ENCODE measurements at places on chromosomes 12 and 14. TPM values are rescaled to one million over a fixed set of nuclear protein-coding genes. Genes with fewer than 3 reads are reported as not detected.
A peak's percentile ranks its signal among the peaks of the same experiment; 100 is the strongest.

The FAM181A gene
- not detected for total RNA-seq

- DNase-seq = no peak
Measured at GRCh38 chr12:49208146-49208545, 19.3 kb upstream of the TUBA1A start.

The TCL1B gene
- not detected for total RNA-seq

GRCh38 chr14:92487513-92488133 is 26.0 kb upstream of the RIN3 start:
- DNase-seq = no peak

DNA sequence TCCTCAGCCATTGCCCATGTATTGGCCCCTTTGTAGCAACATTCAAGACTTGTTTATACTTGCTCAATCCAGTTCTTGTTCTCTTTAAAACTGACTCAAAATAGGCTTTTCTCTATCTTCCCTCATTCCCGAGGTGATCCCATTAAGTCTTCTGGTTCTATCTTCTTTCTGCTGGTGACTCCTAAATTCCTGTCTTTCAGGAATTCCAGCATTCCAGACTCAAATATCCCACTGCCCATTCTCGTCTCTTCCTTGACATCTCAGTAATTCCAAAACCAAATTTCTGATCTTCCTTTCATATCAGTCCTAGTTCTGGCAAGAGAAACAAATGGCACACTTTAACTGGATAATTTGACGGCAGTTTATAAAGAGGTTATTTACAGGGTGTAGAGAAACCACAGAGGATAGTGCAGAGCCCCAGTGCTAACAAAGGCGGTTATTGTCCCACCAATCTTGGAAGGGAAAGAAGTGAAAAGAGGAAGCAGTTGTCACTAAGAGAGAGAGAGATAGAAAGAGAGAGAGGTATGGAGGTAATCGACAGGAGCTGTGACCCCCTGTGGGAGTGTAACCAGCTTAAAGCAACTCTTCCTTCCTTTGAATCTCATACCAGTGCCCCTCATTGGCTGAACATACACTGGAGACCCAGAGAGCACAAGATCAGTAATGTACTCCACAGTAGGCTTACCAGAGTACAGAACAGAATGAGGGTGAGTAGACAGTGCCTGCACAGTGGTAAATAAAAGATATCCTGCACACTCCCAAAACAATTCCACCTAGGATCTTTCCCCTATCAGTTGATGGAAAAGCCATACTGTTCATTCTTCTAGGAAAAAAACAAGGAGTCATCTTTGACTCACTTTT is 177.6 kb upstream of the LMNTD1 start:
- DNase-seq = no peak

The SVOP gene
- not detected for total RNA-seq

The REP15 gene
- total RNA-seq = 0.61 TPM

GRCh38 chr14:57834001-57834598 is 31.8 kb downstream of the SLC35F4 start:
- no peak for DNase-seq

GRCh38 chr12:110935588-110935987 is 15.2 kb upstream of the MYL2 start:
- DNase-seq = no peak

GRCh38 chr14:66628636-66629035 is 120.7 kb downstream of the GPHN start:
- DNase-seq = no peak

GRCh38 chr12:84362552-84362897 is 550.1 kb downstream of the SLC6A15 start:
- no peak for DNase-seq

The DIABLO gene
- 46.1 TPM for total RNA-seq

- DNase-seq = no peak
Measured at GRCh38 chr12:71240946-71241345, 83.1 kb upstream of the TSPAN8 start.

The TSPAN11 gene
- total RNA-seq = not detected

- DNase-seq = no peak
Measured at GRCh38 chr12:112686373-112686772, 105.2 kb upstream of the RPH3A start.

DNA sequence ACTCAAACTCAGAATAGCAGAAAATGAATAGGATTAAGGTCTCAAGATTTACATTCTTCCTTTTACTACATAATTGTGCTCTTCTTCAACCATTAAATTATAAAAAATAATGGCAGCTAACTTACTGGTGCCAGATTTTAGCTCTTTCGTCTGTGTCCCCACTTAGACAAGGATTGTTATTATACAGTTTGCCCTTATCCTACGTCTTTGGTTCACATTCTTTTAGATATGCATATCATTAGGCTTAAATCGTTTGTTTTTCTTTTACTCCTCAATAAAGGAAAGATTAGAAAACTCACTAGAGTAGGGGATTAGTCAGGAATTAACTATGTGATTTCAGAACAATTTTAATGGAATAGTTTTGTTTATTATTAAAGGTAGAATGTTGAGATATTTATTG is 129.6 kb upstream of the GARIN2 start:
- no peak for DNase-seq

The DIO3 gene
- total RNA-seq = not detected

DNA sequence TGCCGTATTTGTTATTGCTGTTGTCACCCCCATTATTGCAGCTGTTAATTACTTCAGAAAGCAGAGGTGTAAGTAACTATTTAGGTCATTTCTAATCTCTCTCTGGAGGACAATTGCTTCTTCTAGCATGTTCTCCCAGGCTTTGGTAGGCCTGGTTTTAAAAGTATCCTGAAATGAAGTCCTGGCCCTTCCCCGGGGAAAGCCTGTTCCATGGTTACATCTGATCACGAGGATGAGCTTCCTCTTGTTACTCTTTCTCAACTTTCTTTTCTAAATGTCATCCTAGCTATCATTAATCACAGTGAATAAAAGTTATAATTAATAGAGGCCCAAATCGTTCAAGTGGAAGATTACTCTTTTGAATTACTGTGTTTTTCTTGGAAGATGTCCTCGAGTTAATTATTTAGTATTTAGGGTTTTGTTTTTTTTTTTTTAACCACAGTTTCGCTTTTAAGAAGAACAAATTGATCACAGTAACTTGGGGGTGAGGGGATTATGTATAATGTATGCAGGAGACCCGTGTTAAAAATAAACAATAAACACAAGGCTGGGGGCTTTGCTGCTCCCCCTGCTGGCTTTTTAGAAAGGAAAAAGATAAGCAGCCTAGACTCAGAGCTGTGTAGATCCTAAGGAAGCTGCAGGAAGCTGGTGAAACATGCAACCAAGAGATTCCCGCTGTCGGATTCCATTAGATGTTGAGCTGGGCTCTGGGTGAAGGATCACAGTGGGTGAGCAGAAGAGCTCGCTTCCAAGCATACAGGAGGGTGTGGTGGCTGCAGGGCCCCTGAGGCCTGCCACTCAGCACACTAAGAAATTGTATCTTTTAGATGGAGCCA is 420.1 kb downstream of the FUT8 start:
- no peak for DNase-seq

The C12orf54 gene
- not detected for total RNA-seq

- DNase-seq = no peak
Measured at GRCh38 chr12:7994731-7995205, 37.7 kb upstream of the FOXJ2 start.

The OASL gene
- total RNA-seq = 55.3 TPM

- no peak for DNase-seq
Measured at GRCh38 chr12:6547566-6547965, 8.3 kb downstream of the IFFO1 start.

GRCh38 chr14:55532645-55533344 is 47.2 kb upstream of the KTN1 start:
- no peak for DNase-seq

DNA sequence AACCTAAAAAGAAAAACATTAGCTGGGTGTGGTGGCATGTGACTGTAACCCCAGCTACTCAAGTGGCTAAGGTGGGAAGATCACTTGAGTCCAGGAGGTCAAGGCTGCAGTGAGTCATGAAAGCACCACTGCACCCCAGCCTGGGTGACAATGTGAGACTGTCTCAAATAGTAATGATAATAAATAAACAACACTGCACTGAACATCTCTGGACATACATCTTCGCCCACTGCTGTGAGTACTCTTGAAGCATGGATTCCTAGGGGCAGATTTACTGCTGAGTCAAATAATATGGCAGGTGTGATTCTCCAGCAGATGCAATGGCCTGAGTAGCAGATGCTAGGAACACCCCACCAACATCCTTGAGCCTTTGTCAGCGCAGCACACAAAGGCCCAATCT is 23.6 kb downstream of the ABCB9 start:
- DNase-seq = no peak

- no peak for DNase-seq
Measured at GRCh38 chr12:46508651-46509050, 136.1 kb upstream of the SLC38A2 start.

DNA sequence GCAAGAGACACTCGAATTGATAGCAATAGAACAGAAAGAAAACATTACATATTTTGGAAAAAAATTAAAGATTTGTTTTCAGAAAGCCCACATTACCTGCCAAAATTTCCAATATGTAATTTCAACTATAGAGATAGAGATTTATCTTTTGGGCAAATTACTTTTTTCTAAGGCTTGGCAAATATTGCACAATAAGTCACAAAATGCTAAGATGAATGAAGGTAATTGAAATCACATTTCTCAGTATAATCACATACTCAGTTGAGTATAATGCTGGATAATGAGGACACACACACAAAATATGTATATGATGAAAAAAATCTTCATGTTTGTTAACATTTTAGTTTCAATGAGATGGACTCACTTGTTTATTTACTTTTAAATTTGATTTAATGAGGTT is 189.2 kb upstream of the STXBP6 start:
- no peak for DNase-seq

DNA sequence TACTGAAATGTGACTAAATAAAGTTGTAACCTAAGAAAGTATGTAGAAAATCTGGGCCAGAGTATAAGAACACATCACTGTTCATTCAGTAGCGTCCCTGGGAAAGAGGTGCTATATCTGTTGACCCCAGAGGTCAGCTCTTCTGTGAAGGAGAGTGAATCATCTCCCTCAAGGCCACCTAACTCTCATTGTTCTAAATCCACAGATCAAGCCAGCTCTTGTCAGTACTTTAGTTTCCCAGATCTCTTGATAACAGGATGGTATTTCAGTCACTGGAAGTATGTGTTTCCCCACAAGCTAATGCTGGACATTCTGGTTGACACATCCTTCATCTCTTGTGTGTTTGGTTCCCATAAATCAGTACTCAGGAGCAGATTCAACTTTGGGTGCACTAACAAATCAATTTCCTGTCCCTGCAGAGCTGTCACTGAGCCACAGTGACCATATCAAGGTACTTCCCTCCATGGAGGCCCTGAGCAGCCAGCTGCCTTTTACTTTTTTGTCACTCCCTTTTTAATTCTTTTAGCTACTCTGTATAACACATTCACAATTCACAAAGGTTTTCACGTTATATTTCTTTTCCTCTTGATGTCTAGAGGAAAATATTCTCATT is 7.8 kb downstream of the KRT1 start:
- no peak for DNase-seq

GRCh38 chr14:87679866-87680265 is 313.1 kb downstream of the GALC start:
- no peak for DNase-seq

The GPR84 gene
- total RNA-seq = 0.32 TPM

DNA sequence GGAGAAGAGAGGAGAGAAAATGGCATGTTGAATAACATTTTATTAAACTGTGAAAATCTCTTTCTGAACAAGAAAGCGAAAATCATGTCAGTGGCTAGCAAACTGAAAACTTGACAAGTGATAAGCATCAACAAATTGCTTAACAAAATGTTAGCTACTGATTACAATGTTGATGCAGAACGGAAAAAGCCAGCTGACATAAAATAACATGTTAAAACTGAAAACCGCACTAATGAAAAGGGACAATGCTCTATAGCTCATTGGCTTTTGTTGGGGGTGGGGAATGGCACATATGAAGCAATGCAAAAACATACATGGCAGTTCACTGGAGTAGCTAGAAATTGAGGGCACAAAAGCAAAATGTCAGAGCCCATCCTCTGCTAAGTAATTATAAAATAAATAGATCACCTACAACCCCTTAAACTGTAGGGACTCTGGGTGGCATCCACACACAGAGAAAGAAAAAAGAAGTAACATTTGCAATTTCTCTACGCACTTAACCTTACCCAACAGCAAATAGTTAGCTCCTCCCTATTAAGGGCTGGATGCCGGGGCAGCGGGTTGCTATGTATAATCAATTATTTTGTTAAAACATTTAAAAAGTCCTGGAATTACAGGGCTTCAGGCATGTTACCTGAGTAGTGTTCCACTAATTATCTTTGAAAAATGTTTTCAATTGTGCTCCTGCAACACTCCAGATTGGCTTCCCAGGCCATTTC is 129.2 kb upstream of the USP15 start:
- DNase-seq = no peak

DNA sequence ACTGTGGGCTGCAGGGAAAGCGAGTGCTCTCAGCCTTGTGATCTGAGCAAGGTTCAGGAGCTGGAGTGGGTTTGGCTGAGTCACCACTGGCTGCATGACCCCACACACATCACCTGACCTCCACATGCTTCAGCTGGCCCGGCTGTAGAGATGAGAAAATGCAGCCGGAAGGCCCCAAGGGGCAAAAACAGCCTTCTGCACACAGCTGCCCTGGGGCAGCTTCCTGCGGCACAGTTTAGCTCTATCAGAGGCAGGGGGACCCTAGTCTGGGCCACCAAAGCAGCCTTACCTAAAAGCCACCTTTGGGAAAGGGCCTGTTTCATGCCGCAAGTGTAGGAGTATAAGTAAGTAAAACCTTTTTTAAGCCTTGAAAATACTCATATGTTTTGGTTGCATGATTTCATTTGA is 123.3 kb downstream of the SSPN start:
- no peak for DNase-seq

- DNase-seq = peak; percentile 70
Measured at GRCh38 chr12:47193066-47193465, 113.3 kb upstream of the AMIGO2 start.

GRCh38 chr14:105398726-105399465 is 558 bp downstream of the TEX22 start:
- DNase-seq = peak; percentile 61

DNA sequence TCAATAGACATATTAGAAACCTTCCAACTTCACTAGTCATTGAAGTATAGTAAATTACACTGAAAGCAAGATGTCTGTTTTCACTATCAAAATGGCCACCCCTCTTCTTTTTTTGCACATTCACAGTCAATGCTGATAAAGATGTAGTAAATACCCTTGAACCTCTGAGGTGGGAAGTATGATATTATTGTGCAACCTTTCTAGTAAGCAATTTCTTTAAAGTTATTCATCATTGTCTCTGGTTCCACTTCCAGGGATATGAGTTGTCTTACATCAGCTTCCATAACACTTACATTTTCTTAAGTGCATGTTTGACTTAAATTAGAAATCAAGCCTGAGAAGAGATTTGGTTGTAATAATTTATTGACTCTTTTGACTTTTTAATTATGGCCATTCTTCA is 453.9 kb upstream of the MGAT4C start:
- no peak for DNase-seq

The GALNT9 gene
- not detected for total RNA-seq

- DNase-seq = no peak
Measured at GRCh38 chr12:16962889-16963288, 356.9 kb upstream of the LMO3 start.

- DNase-seq = peak; percentile 82
Measured at GRCh38 chr14:99395909-99396530, 84.6 kb downstream of the SETD3 start.

GRCh38 chr12:76028571-76029277 is 2.9 kb downstream of the PHLDA1 start:
- DNase-seq = no peak

The MYRFL gene
- not detected for total RNA-seq

The HOXC4 gene
- total RNA-seq = 1.5 TPM

- DNase-seq = no peak
Measured at GRCh38 chr14:25247609-25248008, 197.7 kb upstream of the STXBP6 start.

- DNase-seq = no peak
Measured at GRCh38 chr12:105967038-105967776, 171.5 kb downstream of the NUAK1 start.

All from activated CD8-positive, alpha-beta memory T cell treated with anti-CD3 and anti-CD28 coated beads, Interleukin-2, amount 10 ng/mL, durations not matched to agents 7 days and 5 days (primary cell).